ENCODE measurements at places on chromosomes 3 and 15.

- DNase-seq, result no peak
Measured at GRCh38 chr15:99451484-99451883, 114.3 kb upstream of the MEF2A start.

GRCh38 chr3:99708207-99708745 is 69.9 kb downstream of the COL8A1 start:
- no peak for DNase-seq

DNA sequence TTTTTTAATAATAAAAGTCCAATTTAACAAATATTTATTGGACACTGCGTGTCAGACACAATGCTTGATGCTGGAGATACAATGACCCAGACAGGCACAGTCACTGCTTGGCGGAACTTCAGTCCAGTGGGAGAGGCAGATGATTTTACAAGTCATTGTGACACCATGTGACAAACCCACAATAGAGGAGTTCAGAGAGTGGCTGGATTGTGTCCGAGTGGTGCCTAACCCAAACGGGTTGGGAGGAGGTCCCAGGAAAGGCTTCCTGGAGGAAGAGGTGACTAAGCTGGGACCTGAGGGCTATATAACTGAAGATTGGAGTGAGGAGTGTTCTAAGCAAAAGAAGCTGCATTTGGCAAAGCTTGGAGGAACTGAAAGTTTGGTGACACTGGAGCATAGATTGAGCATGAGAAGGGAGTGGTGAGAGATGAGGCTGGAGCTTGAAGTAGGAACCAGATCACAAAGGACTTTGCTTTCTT is 41.4 kb downstream of the CRTC3 start:
- no peak for DNase-seq

DNA sequence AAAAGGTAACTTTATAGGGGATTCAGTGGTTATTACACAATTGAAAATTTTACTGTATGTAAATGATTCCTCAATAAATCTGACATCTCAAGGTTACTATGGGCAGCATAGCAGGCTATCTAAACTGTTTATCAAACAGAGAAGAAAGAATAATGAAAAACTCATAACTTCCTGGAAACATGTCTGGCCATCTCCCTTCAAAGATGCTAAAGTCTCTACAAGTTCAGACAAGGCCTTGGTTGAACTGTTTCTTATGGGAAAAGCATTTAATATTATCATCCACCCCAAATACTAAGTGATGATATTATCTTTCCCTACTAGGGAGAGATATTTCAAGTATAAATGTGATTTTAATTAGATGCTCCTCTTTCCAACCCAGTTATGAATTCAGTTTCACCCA is 114.9 kb downstream of the ARRDC4 start:
- no peak for DNase-seq
